Activated CD8-positive, alpha-beta memory T cell treated with anti-CD3 and anti-CD28 coated beads for 1 hour (primary cell): ENCODE measurements at places on chromosomes 7 and 10.

DNA sequence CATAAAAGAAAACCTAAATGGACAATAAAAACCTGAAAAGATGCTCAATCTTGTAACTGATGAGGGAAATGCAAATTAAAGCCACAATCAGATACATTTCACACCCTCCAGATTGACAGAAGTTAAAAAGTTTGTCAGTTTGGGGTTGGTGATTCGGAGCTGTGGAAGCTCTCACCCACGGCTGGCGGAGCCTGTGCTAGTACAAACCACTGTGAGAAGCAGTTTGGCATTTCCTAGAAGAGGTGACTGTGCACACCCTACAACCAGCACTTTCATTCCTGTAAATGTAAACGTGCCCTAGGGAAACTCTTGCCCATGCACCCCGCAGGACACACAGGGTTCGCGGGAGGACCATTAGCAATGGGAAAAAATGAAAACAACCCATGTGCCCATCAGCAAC, 114.1 kb downstream of the BMS1 start:
- DNase-seq = no peak

- no peak for DNase-seq
Observed at GRCh38 chr7:98602755-98603398, 14.2 kb upstream of the NPTX2 start.

DNA sequence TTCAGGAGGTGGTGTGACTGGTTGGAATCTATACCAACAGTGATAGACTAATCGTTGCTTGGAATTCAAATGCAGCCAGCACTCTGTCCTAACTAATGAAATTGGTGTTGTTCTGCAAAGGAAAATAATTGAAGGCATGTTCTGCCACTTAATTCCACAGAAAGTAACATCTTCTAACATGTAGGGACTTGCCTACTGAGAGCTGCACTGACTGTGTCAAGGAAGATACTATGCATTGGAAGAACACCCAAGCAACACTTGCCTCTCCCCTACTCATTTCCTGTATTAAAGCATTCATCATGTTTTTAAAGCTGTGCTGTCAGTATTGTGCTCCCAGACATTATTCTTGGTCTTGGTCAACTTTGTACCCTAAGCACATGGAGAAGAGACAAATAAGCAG, 2.7 kb upstream of the CYP3A7 start:
- DNase-seq = no peak

- no peak for DNase-seq
Observed at GRCh38 chr10:8350250-8350967, 295.9 kb downstream of the GATA3 start.

DNA sequence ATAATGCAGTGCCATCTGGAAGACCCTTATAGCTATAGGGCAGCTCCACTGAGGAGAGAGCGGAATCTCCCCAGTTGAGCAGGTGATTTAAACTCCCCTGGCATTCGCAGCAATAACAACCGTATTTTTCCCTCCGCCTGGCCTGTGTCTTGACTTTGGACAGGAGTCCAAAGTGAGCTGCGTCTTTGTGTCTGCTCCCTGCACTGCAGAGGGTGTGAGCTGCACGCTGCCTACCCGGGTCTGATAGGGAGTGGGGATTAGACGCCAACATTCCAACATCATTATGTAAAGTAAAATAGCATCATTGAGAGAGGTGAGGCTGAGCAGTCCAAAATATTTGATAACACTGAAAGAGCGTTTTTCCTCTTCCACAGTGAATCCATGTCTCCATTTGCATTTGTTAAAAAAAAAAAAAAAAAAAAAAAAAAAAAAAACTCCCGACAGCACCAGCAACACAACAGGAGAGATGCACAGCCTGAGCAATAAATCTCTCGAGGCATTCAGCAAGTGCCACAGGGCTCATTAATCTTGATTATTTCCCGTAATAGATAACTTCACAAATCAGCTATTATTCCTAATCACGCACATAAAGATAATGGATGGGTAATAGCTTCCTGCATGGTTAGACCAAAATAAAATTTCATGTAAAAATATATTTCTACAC, 68.6 kb downstream of the CELF2 start:
- no peak for DNase-seq

GRCh38 chr7:4288791-4289394, 393.2 kb upstream of the FOXK1 start:
- DNase-seq = no peak

DNA sequence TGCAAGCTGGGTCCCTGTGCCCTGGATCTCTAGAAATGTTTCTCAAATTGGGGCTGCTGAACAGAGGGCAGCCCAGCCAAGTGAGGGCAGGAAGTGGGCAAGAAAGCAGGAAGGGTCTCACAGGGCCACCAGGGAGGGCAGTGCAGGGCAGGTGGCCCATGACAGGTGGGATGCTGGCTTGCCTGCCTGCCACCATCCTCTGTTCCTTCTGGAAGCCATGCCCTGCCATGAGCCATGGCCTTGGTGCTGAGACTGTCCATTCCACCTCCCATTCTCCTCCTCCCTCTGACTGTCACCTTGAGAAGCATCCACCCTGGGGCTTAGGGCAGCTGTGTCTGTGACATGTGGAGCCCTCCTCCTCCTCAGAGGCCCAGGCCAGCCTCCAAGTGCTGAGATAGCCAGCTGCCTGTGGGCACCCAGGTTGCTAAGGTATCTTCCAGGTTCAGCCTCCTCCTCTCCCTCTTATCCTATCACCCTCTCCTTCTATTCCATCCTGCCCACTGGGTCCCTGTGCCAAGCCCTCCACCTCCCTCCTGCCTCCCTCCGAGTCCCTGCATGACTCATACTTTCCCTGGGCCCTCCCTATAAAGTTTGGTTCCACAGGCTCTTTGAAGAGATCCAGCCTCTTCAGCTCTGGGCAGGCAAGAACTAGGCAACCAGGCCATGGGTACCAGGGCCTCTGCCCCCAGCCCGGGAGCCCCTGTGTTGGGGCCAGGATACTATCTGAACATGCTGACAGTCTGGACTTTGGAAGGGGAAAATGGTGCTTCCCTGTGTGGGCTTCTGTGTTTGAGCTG, 1.3 kb downstream of the VSIR start:
- DNase-seq = peak; percentile 36

GRCh38 chr7:503575-504111, 16.0 kb downstream of the PDGFA start:
- DNase-seq = no peak

DNA sequence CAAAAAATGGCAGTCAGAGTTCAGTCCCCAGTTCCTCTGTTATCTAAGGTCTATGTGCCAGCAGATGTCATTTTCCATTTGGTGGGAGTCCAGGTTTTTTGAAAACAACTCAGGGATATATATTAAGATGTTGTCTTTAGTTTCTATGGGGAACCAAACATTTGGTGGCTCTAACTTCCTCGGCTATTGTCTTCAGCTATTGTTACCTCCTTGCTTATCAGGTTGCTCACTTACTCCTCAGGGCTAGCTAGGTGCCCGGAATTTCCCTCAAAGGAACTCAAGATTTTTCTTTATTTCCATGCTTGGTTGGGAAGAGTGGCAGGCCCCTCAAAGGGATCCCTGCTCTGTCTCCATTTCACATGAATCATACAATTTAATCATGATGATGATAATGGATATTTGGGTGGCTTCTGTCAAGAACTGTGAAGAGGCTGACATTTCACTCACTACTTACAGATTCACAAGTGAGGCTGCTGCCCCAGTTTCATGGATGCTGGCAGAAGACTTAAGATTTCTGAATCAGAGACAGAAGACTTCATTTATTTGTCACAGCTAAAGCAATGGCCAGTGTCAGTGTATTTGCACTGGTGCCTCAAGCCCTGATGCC, 182.8 kb downstream of the PKD1L1 start:
- DNase-seq = no peak

DNA sequence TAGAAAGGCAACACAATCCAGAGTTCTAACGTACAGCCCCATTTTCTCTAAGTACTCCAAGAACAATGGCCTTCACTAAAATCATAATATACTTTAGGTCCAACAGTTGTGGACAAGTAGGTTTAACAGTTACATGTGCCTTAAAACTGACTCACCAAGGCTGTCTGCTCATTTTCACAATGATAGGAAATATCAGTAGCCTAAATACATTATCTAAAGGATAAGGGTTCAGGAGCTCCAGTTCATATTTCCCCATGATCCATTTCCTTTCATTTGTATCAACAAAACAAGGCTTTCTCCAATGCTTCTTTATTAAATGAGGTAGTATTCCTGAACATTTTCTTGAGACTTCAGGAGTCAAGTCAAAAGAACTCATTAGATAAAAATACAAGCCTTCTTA, 164.0 kb downstream of the SLC25A13 start:
- no peak for DNase-seq

GRCh38 chr7:17242504-17242903, 55.9 kb upstream of the AHR start:
- no peak for DNase-seq

DNA sequence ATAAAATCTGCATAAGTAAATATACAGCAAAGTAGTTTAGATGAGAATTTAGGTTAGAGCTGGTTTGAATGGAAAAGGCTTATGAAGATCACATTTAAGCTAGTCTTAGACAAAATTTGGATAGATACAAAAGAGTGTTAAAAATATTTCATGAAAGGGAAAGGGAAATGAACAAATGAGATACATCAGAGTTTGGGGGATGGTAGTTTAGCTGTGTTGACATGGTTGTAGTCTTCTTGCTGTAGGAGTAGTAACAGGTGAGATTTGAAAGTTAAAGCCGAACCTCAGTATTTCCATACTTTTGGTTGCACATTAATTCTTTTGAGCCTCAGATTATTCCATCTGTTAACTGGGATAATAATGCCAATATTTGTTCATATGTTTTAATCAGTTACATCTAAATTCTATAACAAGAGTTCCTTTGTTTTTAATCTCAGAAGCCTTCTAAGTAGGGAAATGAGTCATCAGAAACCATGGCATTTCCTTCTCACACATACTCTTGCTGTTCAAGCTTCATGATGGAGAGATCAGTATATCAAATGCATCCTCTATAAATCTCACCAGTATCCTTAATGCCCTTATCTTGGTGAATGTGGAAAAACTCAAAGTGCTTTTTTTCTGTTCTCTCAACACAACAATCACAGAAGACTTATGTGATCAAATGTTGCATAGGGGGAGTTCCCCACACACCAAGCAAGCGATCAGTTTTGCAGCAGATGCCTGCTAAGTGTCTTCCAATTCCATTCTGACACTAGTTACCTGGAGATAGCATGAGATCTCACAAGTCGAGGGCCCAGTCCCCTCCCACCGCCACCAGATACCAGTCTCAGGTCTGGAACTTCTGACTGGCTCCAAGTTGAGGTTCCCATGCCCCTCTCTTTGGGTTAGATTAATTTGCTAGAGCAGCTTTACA, 84.7 kb downstream of the MAPK8 start:
- no peak for DNase-seq

- no peak for DNase-seq
Observed at GRCh38 chr7:144027070-144027469, 21.7 kb upstream of the OR2A5 start.

GRCh38 chr10:118401708-118402193, 59.6 kb upstream of the FAM204A start:
- DNase-seq = no peak

- no peak for DNase-seq
Observed at GRCh38 chr10:121183236-121183635, 332.1 kb downstream of the WDR11 start.

GRCh38 chr7:155815332-155816191, 3.3 kb upstream of the SHH start:
- no peak for DNase-seq

DNA sequence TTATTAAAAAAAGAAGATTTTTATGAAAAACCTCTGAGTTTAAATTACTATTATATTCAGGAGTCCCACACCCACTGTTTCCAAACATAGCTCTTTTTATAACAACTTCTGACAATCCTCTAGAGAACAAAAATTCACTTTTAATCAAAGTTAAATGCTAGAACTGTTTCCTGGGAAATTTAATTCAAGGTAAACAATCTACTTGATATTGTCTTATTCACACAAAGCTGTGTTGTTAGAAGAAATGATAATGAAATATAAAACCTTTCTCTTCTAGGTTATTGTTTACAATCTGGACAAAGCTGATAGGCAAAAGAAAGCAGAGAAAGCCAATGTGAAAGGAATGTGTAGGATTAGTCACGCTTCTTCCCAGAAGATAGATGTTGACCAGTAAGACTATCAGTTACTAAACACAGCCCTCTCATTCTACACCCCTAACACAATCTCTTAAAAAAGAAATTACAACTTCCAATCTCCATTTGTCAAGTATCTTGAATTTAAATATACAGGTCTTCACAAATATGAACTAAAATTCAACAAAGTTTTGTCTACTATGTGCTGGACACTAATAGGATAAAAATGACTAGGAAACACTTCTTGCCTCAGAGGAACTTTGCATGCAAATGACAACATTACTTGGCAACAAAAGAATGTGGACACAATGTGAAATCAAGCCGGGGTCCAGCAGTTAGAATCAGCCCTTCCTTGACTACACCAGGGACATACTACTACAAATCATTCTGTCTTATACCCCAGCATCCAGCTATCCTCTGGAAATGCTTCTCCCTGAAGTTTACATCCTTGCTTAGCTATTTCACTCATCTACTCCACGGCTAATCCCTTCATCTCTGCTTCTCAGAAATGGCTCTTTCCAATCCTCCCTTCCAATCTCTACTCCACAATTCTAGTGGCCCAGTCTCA, 123.7 kb downstream of the IMMP2L start:
- no peak for DNase-seq

GRCh38 chr10:79391231-79392019, 44.2 kb downstream of the PPIF start:
- no peak for DNase-seq

DNA sequence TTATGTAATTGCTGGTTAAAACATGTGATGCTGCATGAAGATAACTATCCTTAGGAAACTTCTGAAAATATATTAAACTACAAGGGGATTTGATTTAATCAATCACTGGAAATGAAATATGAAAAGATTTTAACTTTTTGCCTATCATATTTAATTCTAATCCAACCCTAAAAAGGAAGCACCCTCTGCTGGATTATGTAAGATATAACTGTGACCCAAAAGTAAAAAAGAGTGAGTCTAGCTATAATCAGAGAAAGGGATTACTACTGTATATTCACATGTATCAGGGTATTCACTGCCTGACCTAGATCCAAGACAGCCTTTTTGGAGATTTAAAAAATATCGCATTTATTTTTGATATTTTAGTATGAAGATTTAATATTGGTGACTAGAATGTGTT, 295.5 kb downstream of the MDFIC start:
- DNase-seq = no peak
